ENCODE measurements at places on chromosomes 11 and 22.

- no peak for DNase-seq
These were observed 1104.8 kb downstream of the DLG2 start for GRCh38 chr11:84522331-84522730.

DNA sequence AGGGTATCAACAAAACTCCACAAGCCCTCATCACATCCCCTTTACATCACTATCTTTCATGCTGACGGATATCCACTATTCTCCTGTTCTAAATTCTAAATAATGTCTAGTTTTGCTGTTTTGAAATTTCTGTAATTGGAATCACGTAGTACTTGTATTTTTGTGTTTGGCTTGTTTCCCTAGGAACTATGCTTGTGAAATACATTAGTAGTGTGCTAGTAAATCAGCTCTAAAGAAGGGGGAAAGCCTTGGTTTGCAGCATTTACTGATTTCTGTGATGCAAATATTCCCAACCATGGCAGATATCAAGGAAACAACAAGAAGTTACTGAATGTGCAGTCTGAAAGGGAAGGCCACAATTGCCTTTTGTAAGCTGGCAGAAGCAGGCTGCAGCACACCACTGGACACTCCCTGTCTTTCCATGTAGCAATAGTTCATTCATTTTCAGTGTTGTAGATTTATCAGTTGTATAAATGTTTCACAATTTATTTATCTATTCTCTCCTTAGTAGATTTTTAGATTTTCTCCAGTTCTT is 4.7 kb upstream of the FOLH1 start:
- no peak for DNase-seq

DNA sequence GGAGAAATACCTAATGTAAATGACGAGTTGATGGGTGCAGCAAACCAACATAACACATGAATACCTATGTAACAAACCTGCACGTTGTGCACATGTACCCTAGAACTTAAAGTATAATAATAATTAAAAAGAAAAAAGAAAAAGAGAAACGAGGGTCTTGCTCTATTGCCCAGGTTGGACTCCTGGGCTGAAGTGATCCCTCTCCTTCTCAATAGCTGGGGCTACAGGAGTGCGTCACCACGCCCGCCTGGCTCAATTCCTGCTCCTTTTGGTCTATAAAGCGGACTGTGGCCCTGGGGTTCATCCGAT is 521 bp upstream of the PTS start:
- DNase-seq: no peak

GRCh38 chr11:12017243-12017678 is 8.8 kb upstream of the DKK3 start:
- DNase-seq: no peak

DNA sequence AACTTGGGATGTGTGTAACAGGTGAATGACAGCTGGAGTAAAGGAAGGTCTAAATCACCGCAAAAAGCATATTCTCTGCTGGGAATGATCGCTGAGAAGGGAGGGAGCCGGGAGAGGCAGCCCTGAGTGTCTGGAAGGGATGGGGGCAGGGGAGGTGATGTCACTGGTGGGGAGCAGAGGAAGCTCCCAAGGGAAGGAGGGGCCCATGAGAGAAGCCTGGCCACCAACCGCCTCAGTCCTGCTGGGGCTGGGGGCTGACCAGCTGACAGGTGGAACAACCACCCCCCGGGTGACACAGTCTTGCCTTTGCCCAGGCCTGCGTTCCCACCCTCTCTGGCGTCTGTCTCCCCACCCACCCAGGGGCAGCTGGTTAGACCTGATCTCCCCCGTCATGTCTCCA is 6.0 kb upstream of the FLRT1 start:
- no peak for DNase-seq

DNA sequence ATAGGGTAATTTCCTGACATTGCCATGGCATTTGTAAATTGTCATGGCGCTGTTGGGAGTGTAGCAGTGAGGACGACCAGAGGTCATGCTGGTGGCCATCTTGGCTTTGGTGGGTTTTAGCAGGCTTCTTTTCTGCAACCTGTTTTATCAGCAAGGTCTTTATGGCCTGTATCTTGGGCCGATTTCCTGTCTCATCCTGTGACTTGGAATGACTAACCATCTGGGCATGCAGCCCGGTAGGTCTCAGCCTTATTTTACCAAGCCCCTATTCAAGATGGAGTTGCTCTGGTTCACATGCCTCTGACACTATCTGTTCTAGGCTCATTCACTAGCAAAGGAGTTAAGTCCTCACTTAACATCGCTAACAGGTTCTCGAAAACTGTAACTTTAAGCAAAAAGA is 1374.2 kb downstream of the FAM181B start:
- DNase-seq: no peak
